Stimulated activated CD4-positive, alpha-beta T cell treated with anti-CD3 and anti-CD28 coated beads, TNF-alpha, amount 100 ng/mL, for 1 hour (primary cell): ENCODE measurements at places on chromosomes 13 and 19.

GRCh38 chr19:46631481-46631880 lies 4.5 kb downstream of the GNG8 start:
- no peak for DNase-seq

- DNase-seq: no peak
These were observed 19.7 kb upstream of the IRGC start for GRCh38 chr19:43695985-43696704.

GRCh38 chr19:31319465-31319864 lies 29.8 kb downstream of the TSHZ3 start:
- no peak for DNase-seq

DNA sequence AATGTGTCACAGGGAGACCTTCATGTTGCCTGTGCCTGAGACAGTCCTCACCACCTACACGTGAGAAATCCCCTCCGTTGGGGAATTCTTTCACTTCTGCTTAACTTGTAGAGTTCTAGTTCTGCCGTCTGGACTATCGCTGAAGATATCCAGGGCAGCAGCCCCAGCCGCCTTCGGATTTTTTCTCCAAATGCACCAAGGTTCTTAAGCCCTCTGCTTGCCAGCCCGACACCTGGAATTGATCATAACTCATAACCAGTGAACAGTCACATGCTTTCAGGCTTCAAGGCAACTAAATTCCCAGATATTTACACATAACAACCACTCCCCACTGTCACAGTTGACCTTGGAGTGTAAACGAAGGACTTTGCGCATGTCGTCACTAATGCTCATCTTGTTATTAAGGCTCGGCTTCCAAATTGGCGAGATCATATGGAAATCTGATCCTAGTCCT lies 114.4 kb downstream of the RAB20 start:
- DNase-seq: no peak

- DNase-seq: no peak
These were observed 97.5 kb downstream of the DIAPH3 start for GRCh38 chr13:60066226-60066625.

DNA sequence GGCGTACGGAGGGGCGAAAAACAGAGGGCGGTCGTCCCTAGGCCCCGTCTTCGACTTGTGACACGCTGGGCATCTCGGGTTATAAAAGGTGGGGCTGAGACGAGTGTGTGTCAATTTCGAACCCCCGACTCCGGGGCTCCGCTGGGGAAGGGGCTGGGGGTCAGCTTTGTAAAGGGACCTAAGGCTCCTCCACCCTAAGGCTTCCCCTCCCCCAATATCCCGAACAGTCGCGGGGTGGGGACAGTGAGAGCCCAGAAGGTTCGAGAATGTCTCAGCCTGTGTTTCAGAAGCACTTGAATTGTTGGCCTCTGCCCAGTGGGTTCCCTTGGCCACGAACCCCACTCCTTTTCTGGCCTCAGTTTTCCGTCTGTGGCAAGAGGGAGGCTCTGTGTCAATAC lies 450 bp downstream of the SELENOW start:
- DNase-seq: no peak

GRCh38 chr13:74210693-74211393 lies 76.6 kb upstream of the KLF12 start:
- no peak for DNase-seq

DNA sequence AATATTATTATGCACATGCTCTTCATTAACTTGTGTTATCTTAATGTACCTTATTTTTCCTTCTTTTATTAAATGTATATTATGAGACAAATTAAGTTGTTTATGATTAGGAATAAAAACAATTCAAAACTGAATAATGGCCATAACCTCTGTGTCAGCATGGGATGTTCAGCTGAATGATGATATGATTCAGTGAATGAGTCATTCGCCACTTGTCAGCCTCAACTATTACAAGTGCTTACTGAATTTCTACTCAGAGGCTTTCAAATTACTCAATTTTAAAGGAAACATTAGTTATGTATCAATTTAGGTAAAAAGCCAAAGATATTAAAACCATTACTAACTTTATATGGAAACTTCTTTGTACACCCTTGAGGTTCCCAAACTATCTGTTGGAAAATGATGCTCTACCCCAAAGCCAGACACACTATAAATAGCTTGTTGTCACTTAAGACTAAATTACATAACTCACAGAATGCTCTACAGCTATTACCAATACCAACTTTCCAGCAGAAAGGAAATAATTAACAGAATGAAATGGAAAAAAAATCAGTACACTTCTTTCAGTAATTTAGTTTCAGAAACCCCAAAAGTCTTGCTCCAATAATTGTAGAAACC lies 14.4 kb downstream of the LIG4 start:
- DNase-seq: no peak

- no peak for DNase-seq
These were observed 1.1 kb downstream of the FGF14 start for GRCh38 chr13:102400675-102401145.

GRCh38 chr13:73810647-73811046 lies 323.6 kb downstream of the KLF12 start:
- no peak for DNase-seq

GRCh38 chr19:2453431-2454025 lies 3.2 kb downstream of the LMNB2 start:
- DNase-seq: no peak

DNA sequence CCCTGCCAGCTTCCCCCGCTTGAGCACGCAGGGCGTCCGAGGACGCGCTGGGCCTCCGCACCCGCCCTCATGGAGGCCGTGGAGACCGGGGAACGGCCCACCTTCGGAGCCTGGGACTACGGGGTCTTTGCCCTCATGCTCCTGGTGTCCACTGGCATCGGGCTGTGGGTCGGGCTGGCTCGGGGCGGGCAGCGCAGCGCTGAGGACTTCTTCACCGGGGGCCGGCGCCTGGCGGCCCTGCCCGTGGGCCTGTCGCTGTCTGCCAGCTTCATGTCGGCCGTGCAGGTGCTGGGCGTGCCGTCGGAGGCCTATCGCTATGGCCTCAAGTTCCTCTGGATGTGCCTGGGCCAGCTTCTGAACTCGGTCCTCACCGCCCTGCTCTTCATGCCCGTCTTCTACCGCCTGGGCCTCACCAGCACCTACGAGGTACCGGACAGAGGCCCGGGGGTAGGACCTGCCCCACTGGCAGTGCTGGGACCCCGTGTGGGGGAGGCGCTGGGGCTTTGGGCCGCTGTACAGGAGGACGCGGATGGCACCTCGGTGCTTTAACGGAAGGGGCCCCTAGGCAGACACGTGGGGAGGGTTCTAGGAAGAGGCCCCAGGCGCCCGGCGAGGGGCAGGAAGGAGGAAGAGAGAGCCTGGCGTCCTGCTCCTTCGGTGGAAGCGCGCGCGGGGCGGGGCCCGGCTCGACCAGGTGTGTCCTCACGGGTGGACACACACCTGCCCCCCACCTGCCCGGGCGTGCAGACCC lies 681 bp downstream of the SLC5A5 start:
- DNase-seq: no peak

DNA sequence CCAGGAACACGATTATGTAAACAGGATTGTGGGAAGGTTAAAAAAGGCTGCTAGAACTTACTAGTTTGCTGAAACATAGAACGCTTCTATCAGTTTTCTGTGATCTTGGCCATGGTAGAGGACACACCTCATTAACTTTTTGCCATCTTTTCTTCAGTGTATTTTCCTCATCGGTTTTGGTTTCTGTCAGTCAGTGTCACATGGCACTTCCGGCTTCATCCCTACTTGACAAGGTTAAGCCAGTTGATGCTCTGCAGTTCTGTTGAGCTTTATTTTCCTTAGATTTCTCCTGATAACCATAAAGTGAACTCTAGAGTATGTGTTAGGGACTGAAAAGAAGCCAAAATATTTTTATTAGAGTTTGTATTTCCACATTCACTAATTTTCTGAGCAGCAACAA lies 147.5 kb downstream of the NDFIP2 start:
- no peak for DNase-seq

- DNase-seq: no peak
These were observed 393.0 kb downstream of the FOXO1 start for GRCh38 chr13:40273253-40274025.

DNA sequence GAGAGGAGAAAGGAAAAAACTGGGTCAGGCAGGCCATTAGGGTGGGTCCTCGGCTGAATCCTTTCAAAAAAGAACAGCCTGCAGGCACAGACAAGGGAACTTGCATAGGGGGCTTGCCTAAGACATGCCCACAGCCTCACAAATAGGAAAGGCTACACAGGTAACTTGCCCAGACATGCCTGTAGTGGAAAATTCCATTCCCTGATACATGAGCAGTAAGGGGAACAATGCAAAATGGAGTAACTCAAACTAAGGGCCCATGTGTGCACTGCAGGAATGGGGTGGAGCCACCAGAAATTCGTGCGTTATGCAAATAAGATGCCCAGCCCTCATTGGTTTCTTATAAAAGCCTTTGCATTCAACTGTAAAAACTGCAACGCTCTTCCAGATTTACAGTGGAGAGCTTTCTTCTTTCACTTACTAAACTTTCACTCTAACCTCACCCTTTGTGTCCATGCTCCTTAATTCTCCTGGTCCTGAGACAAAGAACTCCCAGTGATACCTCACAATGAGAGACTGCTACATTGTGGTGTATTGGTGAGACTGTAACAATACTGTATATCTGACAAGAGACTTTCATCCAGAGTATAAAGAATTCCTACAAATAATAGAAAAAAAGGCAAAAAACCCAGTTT lies 59.5 kb upstream of the SLITRK1 start:
- DNase-seq: no peak

GRCh38 chr13:112959701-112960542 lies 9.1 kb upstream of the MCF2L start:
- DNase-seq: no peak

GRCh38 chr13:92838786-92839185 lies 387.8 kb upstream of the GPC6 start:
- DNase-seq: no peak

DNA sequence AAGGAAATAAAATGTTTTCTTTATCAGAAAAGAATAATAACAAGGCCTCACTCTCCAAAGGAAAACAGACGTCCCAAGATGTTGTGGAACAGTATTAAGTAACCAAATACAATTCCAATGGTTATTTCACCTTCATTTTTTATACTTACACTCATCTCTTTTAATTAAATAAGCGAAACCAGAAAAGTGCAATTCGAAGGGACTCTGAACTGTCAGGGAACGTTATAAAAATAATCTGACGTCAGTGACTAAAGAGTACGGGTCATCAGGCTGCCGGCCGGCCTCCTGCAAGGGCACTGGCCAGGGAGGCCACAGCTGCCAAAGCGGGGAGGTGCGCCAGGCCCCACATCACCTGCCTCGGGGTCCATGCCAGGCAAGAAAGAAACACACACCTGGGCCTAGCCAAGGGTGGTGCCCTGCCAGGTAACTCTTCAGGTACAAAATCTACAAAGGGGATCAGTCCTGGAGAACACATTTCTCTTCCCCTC lies 61.2 kb downstream of the CDADC1 start:
- no peak for DNase-seq
